Hair follicle dermal papilla cell (primary cell): ENCODE measurements at places on chromosomes 13 and 19. TPM values are rescaled to one million over a fixed set of nuclear protein-coding genes. Genes with fewer than 3 reads are reported as not detected.

The OR4F17 gene
- total RNA-seq = not detected in 2 replicates

The ERICH6B gene
- not detected in 2 replicates for total RNA-seq

The PLPPR3 gene
- 1.3 and 2.4 TPM in 2 replicates for total RNA-seq

The ZNF583 gene
- 7.2 and 11.8 TPM in 2 replicates for total RNA-seq

The ZNF626 gene
- 23.6 and 28.1 TPM in 2 replicates for total RNA-seq

The CYP2A6 gene
- not detected in 2 replicates for total RNA-seq

The FFAR3 gene
- total RNA-seq = not detected in 2 replicates

The PRR20B gene
- not detected in 2 replicates for total RNA-seq

The OCEL1 gene
- 2.9 and 4.9 TPM in 2 replicates for total RNA-seq

The OR2Z1 gene
- total RNA-seq = not detected in 2 replicates

The ZNF579 gene
- total RNA-seq = 8.9 and 9.4 TPM in 2 replicates

The GNG8 gene
- not detected in 2 replicates for total RNA-seq

The INTS6 gene
- 50.8 and 57.8 TPM in 2 replicates for total RNA-seq

The C5AR2 gene
- total RNA-seq = 0.32 and 0.49 TPM in 2 replicates

The CLDN10 gene
- total RNA-seq = not detected in 2 replicates

The KCNN1 gene
- 0.24 TPM in 1 of 2 replicates, not detected in the other for total RNA-seq

The ONECUT3 gene
- total RNA-seq = not detected in 2 replicates

The EHD2 gene
- total RNA-seq = 230 and 251 TPM in 2 replicates

The PSG2 gene
- total RNA-seq = 0.65 and 2.4 TPM in 2 replicates

The SLC7A10 gene
- not detected in 2 replicates for total RNA-seq

The NLRP11 gene
- under 0.01 TPM in 1 of 2 replicates, not detected in the other for total RNA-seq
